Fibroblast of the conjunctiva (primary cell): ENCODE measurements at places on chromosomes 6 and 20.

GRCh38 chr6:155440398-155441111 is 15.1 kb downstream of the NOX3 start:
- DNase-seq: no peak

- DNase-seq: no peak
These were observed 172.2 kb downstream of the AIG1 start for GRCh38 chr6:143232849-143233248.

DNA sequence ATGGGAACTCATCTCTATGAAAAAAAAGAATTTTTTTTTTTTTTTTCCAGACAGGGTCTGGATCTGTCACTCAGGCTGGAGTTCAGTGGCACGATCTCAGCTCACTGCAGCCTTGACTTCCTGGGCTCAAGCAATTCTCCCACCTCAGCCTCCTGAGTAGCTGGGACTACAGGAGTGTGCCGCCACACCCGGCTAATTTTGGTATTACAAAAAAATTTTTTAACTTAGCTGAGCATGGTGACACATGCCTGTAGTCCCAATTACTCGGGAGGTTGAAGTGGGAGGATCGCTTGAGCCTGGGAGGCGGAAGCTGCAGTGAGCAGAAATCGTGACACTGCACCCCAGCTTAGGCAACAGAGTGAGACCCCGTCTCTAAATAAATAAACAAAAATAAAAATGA is 7.5 kb downstream of the DEF6 start:
- no peak for DNase-seq

GRCh38 chr6:127518191-127518709 is 885 bp downstream of the MTCL3 start:
- DNase-seq: no peak

GRCh38 chr20:59032713-59033059 is 551 bp upstream of the ATP5F1E start:
- DNase-seq: no peak

GRCh38 chr6:118859517-118860064 is 34.4 kb upstream of the ASF1A start:
- no peak for DNase-seq

GRCh38 chr20:21507400-21508229 is 6.2 kb downstream of the NKX2-2 start:
- no peak for DNase-seq

GRCh38 chr6:142285235-142286087 is 16.3 kb upstream of the ADGRG6 start:
- DNase-seq: no peak

DNA sequence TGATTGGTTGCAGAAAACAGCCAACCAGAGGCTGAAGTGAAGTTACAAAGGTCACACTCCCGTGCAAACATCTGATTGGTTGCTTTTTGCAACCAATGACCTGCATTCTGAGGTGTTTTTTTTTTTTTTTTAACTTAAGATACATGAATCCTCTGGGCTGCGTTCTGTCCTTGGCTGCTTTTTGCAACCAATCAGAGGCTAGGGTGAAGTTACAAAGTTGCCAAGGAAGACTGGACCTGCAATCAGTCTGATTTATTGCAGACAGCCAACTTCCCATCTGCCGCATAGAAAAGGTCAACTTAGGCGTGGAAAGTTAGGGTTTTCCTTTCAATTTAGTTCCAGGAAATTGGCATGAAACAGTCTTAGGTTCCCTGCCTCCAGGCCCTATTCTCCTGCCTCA is 292.9 kb downstream of the PLCB1 start:
- no peak for DNase-seq

DNA sequence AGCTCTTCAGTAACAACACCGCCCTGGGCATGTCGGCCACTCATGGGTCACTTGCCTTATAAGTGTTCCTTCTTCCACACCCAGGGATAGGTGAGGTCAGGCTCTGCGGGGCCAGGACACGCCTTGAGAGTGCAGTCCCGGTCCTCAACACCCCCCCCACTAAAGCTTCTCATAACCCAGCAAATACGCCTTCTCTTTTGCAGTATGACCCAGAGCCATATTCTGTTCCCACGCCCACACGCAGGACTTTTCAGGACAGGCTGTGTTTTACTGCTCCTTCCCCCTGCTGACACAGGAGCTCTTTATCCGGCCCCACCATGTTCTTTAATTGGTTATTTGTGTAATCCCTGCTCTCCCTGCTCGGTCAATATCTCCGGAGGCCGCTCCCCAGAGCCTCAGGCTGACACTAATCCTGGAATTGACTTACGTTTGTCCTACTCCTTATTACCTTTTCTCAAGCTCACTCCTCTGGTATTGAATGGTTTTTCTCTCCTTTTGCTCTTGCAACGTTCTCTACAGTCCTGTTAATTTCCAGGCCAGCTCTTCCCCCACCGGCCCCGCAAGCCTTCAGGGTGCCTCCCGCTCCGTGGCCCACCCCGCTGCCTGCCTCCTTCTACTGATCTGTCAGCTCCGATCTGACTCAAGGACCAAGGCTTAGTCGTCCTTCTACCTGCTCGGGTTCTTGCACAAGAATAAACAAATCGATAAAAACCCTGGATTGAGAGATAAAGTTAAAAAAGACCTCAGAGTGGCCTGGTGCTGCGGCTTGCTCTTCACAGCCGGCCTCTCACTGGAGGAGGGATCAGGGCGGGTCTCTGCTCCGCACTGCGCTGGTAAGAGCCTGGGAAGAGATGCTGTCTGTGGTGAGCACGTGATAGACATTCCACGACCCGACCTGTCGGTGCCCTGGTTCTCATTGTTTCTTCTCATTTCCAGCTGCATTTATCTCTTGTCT is 357.5 kb downstream of the ZFAND3 start:
- DNase-seq: no peak

GRCh38 chr6:73803562-73804241 is 107.7 kb downstream of the CD109 start:
- peak; percentile 85 for DNase-seq
